ENCODE measurements at places on chromosomes 11 and 22.
A peak's percentile ranks its signal among the peaks of the same experiment; 100 is the strongest.

- H3K27me3 ChIP-seq: no peaks in the 10 kb centered on the region
- H3K27ac ChIP-seq: no peak overlapping the region
- H3K4me3 ChIP-seq: no peak overlapping the region
- no peaks in the 10 kb centered on the region for H3K4me1 ChIP-seq
These were observed 11.7 kb downstream of the GVQW3 start for GRCh38 chr11:76392870-76393269.

- no peaks in the 10 kb centered on the region for H3K36me3 ChIP-seq
- H3K4me3 ChIP-seq: no peak overlapping the region
- peaks cover 19% of the 10 kb centered on the region for H3K27me3 ChIP-seq
- no peak for DNase-seq
- H3K27ac ChIP-seq: no peak overlapping the region
These were observed 20.1 kb downstream of the SYT7 start for GRCh38 chr11:61560751-61561150.

DNA sequence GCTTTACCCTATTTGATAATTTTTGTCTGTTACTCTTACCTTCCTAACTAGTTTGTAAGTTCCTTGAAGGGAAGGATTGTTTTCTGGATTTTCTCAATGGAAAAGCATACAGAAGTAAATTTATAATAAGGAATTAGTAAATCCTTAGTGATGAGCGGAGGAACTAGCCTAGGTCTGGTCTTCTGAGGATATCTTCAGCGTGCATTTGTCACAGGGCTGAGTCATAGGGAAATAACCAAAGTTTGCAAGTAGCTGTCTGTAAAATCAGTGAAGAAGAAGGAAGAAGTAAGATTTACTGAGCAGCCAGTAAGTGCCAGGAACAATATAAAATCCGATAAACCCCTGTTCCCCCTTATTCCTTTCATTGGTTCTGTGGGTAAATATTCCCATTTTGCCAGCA lies 162.7 kb upstream of the SORL1-AS1 start:
- H3K4me3 ChIP-seq: no peak overlapping the region
- no peaks in the 10 kb centered on the region for H3K4me1 ChIP-seq
- H3K27me3 ChIP-seq: no peaks in the 10 kb centered on the region
- DNase-seq: no peak
- H3K27ac ChIP-seq: no peak overlapping the region

DNA sequence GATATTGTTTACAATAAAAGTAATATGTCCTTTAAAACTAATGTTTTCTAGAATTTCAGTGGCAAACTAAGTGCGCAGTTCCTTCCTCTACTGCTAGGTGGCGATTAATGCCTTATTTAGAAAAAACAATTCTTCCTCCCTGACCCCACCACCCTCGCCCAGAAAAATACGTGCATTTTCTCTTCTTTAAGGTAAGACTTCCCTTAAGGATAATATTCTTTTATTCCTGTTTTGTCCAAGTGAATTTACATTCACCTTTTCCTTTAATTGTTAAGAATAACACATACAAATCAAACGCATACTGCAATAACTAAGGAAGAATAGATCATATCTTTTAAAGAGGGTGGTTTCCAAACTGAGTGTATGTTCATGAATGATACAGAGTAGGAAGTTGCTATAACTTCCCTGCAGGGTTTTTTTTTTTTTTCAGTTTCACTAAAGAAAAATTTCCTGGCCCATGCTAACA lies 17.0 kb upstream of the PSMA1 start:
- H3K4me3 ChIP-seq: peak overlapping the region; percentile 51
- H3K27me3 ChIP-seq: no peaks in the 10 kb centered on the region
- H3K36me3 ChIP-seq: peaks cover 18% of the 10 kb centered on the region
- peak; percentile 61 for DNase-seq

DNA sequence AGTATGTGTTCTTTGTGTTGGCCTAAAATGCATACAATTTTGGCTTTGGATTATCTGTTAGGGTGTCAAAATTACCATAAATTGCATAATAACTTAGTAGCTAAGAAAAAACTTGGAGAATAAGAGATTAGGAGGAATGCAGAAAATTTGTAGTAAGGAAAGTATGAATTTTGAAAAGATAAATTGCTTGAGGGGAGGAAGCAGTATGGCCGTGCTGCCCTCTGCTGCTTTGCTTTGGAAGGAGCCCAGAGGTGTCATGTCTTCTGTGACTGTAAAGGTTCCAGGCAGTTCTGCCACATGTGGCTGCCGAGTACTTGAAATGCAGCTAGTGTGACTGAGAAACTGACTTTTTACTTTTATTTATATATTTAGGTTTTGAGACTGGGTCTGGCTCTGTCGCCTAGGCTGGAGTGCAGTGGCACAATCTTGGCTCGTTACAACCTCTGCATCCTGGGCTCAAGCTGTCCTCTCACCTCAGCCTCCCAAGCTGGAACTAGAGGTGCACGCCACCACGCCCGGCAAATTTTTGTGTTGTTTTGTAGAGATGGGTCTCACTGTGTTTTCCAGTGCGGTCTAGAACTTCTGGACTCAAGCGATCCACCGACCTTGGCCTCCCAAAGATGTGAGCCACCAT lies 1.8 kb downstream of the ADSL start:
- H3K27me3 ChIP-seq: no peaks in the 10 kb centered on the region
- peaks cover 31% of the 10 kb centered on the region for H3K36me3 ChIP-seq
- peak overlapping the region; percentile 99 for H3K27ac ChIP-seq
- peaks cover 33% of the 10 kb centered on the region for H3K4me1 ChIP-seq
- H3K4me3 ChIP-seq: peak overlapping the region; percentile 98

DNA sequence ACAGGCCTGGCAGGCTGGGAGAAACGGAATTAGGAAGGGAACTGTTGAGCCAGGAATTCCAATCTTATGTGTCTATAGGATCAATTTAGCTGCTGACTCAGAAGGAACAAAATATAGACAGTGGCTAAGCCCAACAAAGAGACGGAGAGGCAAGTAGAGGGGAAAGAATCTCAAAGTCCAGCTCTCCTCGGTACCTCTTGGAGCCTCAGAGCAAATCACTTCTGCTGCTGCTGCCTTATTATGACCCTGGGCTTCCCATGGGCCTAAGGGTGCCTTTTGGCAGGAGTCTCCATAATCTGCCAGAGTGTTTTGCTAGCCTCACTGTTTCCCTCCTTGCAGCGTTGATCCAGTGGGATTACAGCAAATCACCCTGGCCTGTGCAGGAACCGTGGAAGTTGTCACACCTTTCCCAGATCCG lies 31.7 kb downstream of the PAX6 start:
- H3K27me3 ChIP-seq: no peaks in the 10 kb centered on the region
- no peak for DNase-seq
- no peaks in the 10 kb centered on the region for H3K4me1 ChIP-seq
- no peaks in the 10 kb centered on the region for H3K36me3 ChIP-seq
- H3K4me3 ChIP-seq: no peak overlapping the region
- no peak overlapping the region for H3K27ac ChIP-seq

Measured in activated CD4-positive, alpha-beta T cell treated with anti-CD3 and anti-CD28 coated beads, Interleukin-2, amount 10 ng/mL, durations not matched to agents 7 days and 5 days (primary cell).